ENCODE measurements at places on chromosomes 4 and X.

GRCh38 chrX:130676861-130677260 lies 226.1 kb downstream of the ENOX2 start:
- no peak for DNase-seq

DNA sequence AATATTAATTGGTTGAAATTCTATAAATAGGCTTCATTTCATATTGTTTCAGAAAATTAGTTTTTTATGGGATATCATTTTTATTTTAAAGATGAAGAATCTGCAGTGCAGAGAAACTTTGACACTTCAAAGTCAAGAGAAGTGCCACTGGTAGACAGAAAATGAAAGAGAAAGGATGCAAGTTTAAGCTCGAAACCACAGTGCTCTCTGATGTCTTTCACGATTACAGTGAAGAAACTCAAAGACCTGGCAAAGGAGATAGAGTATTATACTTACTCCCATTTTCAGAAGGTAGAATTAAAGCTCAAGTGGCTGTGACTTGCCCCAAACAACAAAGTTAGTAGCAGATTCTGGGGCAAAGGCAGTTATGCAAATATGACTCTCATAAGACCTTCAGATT lies 745.4 kb downstream of the TECRL start:
- no peak for DNase-seq

- no peak for DNase-seq
These were observed 3.5 kb downstream of the GPR34 start for GRCh38 chrX:41692162-41692749.

GRCh38 chr4:85798012-85798770 lies 323.2 kb downstream of the ARHGAP24 start:
- no peak for DNase-seq

GRCh38 chr4:108959491-108959890 lies 196.6 kb upstream of the ETNPPL start:
- DNase-seq = no peak

GRCh38 chr4:88242144-88242543 lies 42.2 kb downstream of the PPM1K start:
- no peak for DNase-seq

DNA sequence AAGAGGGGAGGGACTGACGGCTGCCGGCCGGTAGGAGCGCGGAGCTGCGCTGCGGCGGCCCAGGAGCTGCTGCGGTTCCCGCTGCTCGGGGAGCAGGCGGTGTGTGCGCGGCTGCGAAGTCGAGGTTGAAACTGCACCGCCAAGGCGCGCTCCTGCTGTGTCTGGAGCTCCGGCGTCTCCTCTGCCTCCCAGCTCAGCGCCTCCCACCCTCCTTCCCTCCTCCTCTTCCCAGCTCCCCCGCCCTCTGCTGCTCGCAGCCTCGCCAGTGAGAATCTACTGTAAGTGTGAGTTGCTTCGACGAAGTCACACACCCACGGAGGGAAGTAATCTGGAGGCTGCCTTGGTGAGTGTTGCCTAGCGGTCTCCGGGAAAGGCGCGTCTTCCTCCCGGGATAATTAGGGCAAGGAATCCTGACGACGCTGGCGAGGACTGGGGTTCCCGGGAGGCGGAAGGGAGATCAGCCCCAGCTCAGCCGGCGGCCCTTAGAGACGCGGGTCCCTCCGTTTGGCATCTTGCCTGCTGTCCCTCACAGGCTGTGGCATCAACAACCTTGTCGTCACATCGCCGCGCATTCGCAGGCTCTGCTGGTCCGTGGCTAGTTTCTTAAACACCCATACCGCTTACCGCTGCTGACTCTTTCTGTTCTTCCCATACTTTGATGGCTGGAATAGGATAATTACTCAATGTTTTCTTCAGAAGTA lies at the start of gene EPHA5:
TSS of gene EPHA5 (minus strand) at position 159 of the 701 bp plus-strand sequence. CDS start 747 bp downstream, outside the sequence.
- DNase-seq = no peak

- DNase-seq = no peak
These were observed 220.1 kb downstream of the IQCM start for GRCh38 chr4:149595500-149595899.
